Myometrial cell (primary cell): ENCODE measurements at places on chromosomes 5 and 9. TPM values are rescaled to one million over a fixed set of nuclear protein-coding genes. Genes with fewer than 3 reads are reported as not detected.

ABO gene
- not detected in 2 replicates for total RNA-seq

CMYA5 gene
- 0.58 and 0.89 TPM in 2 replicates for total RNA-seq

PCDHA12 gene
- total RNA-seq = not detected in 2 replicates

OTP gene
- not detected in 2 replicates for total RNA-seq

TNC gene
- total RNA-seq = 24.8 and 35.3 TPM in 2 replicates

PRR16 gene
- 24.6 and 34.3 TPM in 2 replicates for total RNA-seq

FOXD4L6 gene
- not detected in 2 replicates for total RNA-seq

C9orf50 gene
- not detected in 2 replicates for total RNA-seq

SUB1 gene
- 261 and 301 TPM in 2 replicates for total RNA-seq

STPG3 gene
- not detected in 2 replicates for total RNA-seq

EIF4E1B gene
- total RNA-seq = not detected in 2 replicates

BTNL8 gene
- total RNA-seq = not detected in 2 replicates

BTF3 gene
- 483 and 524 TPM in 2 replicates for total RNA-seq

TEX48 gene
- not detected in 2 replicates for total RNA-seq

DRD1 gene
- not detected in 2 replicates for total RNA-seq

CKMT2 gene
- total RNA-seq = 0.29 and 0.35 TPM in 2 replicates

PLEKHG4B gene
- total RNA-seq = not detected in 2 replicates

DBN1 gene
- 348 and 392 TPM in 2 replicates for total RNA-seq

RAPGEF6 gene
- 5.5 and 6.4 TPM in 2 replicates for total RNA-seq

LECT2 gene
- total RNA-seq = not detected in 2 replicates

SARDH gene
- 5.3 and 5.5 TPM in 2 replicates for total RNA-seq
